ENCODE measurements at places on chromosomes 1 and 21.

DNA sequence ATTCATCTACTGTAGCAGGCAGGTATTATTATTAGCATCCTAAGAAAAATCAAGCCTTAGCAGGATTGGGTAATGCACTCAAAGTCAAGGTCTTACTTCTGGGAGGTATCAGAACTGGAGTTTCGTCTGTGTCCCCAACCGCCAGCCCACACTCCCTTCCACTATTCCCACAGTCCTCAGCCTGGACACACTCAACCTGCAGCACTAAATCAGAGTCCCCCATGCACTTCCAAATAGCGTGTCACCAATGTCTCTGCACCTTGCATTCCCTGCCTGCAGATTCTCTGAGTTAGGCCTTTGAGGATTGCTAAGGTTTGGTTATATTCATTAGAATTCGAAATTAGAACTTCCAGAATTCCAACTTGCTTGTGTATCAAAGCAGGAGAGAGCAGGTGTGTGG is 3.9 kb downstream of the LYPD8 start:
- no peak for DNase-seq

- DNase-seq = no peak
Observed at GRCh38 chr1:41344708-41345159, 16.5 kb upstream of the FOXO6 start.

- no peak for DNase-seq
Observed at GRCh38 chr1:204292740-204293139, 67.0 kb downstream of the PLEKHA6 start.

DNA sequence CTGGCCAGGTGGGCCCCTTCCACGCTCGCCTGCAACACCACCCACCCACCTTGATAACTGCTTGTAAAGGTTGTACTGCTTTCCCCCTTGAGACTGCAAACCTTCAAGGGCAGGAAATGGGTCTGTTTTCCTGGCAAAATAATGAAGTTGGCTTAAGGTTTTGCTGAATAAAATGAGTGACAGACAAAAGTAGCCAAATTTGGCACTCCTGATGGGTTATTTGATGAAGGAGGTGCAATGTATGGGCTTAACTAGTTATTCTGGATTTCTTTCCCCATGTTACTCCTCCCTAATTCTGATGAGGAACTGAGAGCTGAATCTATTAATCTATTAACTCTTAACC is 14.6 kb upstream of the HLCS start:
- no peak for DNase-seq

- no peak for DNase-seq
Observed at GRCh38 chr1:97806326-97806725, 114.5 kb downstream of the DPYD start.

- DNase-seq = no peak
Observed at GRCh38 chr1:229984310-229984991, 82.6 kb upstream of the GALNT2 start.

DNA sequence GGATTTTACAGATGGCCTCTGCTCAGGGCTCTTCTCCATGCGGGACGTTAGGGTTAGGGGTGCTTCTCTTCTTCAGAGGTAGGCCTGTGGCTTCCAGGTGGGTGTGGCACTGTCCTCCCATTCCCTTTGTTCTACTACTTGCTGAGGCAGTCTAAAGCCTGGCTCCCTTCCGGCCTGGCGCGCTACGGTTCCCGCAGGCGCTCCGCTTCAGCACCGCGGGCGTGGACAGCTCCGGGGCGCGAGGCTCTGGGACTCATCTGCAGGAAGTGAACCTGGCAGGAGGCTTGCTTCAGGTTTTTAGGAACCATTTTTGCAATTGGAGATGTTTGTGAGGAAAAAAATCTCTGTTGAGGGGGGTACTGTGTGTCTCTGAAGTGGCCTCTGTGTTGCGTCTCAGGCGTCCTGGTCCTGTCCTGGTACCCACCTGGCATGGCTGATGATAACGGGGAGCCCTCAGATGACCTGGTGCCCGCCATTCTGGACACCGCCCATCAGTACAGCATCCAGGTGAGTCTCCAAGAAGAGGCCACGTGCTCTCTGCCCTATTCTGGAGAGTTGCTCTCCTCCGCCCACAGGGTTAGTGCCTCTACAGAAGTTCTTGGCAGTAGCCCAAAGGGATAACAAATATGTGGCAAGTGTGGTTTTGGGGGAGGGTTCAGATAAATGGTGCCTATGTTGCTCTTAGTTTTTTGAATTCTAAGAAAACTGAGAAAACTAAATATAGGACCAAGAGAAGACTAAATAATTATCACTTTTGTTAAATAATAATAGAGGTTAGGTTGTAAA is 1.9 kb downstream of the MANEAL start:
- DNase-seq = peak; percentile 70

DNA sequence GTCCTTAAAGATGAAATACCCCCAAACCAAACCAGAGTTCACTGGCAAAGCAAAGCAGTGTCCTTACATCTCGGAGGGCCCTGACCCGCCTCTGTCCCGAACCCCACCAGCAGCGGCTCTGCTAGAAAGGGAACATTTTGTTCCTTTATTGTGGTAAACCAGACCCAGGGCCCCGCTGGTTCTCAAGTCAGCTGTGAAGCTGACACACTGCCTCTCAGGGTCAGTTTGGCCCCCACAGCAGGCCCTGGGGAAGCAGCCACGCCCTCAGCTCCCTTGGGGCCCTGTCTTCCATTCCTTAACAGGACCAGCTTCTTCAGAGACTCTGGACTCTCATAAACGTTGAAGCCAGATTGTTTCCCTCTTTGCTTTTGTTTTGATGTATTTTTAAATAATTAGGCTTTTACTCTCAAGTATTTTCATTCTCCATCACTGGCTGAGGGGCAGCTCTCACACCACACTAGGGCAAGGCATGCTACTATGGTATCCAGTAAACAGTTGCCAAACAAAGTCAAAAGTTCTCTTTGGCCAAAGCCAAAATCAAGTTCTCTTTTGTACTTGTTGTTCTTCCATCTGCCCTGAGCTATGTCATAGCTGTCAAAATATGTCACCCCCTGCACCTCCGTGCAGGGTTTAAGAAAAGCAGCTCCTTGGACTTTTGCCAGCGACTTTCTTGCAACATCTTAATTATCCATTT is 61.1 kb upstream of the ANGPTL1 start:
- no peak for DNase-seq

DNA sequence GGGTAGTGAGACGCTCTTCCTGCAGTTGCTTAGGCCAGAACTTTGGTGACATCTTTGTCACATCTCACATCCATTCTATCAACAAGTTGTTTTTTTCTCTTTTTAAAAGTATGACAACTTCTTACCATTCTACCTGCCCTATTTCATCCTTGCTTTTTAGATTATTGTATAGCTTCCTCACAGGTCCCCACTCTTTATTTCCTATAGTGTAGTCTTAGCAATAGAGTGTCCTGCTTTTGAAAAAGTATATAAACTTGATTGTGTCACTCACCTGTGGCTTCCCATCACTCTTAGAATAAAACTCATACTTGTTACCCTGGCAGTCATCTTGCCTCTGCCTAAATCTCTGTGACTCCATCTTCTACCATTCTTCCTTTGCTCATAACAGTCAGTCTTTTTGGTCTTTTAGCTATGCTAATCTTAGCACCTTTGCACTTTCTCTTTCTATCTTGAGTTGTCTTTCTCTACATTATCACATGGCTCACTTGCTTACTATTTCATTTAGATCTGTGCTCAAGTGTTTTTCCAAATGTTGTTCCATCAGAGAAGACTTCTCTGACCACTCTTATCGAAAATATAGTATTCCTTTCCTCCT is 9.5 kb downstream of the CDC73 start:
- peak; percentile 25 for DNase-seq

DNA sequence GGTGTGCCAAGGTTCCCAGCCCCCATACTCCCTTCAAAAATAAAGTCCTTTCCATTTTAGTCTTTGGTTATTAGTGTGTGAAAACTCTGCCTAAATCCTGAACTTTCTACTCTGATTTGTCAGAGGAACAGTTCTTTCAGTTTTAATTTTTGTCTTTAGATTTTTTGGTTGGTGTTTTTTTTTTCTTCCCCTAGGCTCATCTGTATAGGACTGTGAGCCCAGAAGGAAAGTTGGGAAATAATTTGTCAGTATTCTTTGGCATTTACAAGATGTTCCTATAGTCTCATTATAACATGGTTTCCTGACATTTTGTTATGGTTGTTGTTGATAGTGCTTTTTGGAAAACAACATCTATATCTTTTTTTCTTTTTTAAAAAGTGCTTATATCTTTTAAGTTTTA is 38.0 kb downstream of the LAMC1 start:
- no peak for DNase-seq

DNA sequence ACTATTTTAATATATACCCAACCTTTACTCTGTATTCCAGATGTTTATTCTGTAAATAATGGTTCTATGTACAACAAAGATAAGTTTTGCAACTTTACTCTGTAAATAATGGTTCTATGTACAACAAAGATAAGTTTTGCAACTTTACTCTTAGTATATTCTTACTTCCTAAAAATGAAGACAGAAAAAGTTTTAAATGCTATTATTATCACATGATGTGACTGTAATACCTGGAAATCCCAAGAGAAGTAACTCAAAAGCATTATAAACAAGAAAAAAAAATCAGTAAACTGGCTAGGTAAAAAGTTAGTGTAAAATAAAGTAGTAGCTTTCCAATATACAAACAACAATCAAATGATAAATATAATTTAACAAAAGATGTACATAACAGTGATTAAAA is 18.5 kb upstream of the EXO1 start:
- DNase-seq = no peak

GRCh38 chr1:51255331-51255730 is 19.3 kb downstream of the RNF11 start:
- DNase-seq = no peak

- no peak for DNase-seq
Observed at GRCh38 chr1:18032172-18032859, 75.3 kb upstream of the IGSF21 start.

DNA sequence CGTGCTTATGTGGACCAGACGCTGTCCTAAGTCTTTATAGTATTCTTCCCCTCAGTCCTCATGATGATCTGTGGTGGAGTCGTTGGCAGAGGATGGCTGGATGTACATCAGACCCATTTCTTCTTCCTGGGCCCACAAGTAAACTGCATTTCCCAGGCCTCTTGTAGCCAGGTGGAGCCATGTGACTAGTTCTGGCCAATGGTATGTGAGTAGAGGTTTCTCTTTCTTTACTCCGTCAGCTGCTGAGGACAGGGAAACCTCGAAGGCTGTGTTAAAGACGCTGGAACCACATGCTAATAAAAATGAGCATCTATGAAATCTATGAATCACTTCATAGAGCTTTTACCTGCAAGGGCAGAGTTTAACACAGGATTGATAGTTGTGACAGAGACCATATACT is 18.7 kb upstream of the ZNF362 start:
- no peak for DNase-seq

- no peak for DNase-seq
Observed at GRCh38 chr1:85818371-85818770, 110.1 kb upstream of the ZNHIT6 start.

DNA sequence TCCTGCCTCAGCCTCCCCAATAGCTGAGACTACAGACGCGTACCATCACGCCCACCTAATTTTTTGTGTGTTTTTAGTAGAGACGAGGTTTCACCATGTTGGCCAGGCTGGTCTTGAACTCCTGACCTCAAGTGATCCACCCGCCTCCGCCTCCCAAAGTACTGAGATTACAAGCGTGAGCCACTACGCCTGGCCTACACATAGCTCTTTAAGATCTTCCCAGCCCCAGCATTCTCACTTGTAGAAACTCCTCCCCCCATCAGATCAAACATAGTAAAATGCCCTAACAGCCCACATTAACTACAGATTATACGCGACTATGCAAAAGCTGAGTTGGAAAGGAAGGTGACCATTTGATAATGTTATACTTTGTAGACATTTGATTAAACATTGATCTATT is 634.8 kb downstream of the MATN1 start:
- DNase-seq = no peak

GRCh38 chr1:148263906-148264255 is 111.8 kb upstream of the NBPF11 start:
- DNase-seq = no peak

DNA sequence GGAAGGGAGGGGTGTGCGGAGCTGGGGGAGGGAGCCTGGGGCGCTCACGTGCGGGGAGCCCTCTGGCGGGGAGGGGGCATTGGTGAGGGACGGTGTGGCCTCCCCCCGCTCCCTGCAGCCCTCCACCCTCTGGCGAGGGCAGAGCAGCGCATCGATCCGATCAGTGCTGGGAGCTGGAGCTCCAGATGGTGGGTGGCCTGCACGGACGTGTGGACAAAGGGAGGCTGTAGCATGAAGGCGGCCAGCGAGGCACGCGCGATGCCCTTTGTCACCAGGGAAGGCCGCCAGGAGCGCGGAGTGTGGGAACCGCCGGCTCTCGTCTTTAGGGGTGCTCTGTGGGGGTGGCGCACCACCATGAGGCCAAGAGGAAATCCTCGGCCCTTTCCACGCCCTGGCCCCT is 5.4 kb upstream of the HES5 start:
- DNase-seq = no peak

DNA sequence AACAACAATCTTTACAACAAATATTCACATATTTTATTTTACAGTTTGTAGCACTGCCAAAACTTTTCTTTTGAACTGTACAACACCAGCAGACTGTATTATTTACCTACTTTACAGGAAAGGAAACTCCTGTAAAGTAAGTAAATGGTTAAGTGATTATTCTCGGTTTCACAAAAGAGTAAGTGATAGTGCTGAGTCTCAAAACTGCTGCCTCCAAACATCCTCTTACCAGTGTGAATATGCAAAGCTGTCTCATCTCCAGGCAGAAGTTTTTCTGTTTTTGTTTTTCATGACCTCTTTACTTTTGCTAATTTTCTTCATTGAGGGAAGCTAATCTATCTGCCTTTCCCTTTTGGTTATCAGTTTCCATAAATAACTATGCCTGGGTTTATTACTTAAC is 286.7 kb downstream of the SRGAP2C start:
- no peak for DNase-seq

DNA sequence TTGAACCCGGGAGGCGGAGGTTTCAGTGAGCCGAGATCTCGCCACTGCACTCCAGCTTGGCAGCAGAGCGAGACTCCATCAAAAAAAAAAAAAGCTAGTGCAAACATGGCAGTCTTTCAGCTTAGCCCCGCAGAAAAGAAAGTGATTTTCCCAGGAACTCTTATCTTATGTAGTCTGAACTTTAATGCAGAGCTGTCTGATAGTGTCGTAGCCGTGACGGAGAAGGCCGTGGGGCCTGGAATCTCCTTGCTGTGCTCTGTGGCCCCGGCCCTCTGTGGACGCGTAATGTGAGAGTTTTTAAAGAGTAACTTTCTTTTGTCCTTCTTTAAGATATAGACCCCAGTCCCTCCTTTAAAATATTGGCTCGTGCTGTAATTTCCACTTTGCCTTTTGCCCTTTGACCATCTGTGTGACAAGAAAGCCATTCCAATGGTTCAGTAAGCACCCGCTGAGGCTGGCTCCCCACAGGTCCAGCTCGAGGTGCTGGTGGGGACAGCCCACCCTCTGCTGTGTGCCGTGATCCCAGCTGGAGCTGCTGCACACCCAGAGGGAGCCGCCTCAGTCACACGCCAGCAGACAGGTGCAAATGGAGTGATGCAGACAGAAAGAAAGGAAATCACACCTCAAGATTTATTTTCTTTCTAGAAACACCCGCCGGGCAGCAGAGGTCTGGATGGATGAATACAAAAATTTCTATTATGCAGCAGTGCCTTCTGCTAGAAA is 164.0 kb downstream of the PGBD5 start:
- no peak for DNase-seq

Data from GM13977 (cell line).